Stimulated activated CD4-positive, alpha-beta T cell treated with anti-CD3 and anti-CD28 coated beads, Interleukin-12 subunit alpha, Interleukin-12 subunit beta, amount 100 ng/mL, for 24 hours (primary cell): ENCODE measurements at places on chromosomes 12 and 14.
A peak's percentile ranks its signal among the peaks of the same experiment; 100 is the strongest.

DNA sequence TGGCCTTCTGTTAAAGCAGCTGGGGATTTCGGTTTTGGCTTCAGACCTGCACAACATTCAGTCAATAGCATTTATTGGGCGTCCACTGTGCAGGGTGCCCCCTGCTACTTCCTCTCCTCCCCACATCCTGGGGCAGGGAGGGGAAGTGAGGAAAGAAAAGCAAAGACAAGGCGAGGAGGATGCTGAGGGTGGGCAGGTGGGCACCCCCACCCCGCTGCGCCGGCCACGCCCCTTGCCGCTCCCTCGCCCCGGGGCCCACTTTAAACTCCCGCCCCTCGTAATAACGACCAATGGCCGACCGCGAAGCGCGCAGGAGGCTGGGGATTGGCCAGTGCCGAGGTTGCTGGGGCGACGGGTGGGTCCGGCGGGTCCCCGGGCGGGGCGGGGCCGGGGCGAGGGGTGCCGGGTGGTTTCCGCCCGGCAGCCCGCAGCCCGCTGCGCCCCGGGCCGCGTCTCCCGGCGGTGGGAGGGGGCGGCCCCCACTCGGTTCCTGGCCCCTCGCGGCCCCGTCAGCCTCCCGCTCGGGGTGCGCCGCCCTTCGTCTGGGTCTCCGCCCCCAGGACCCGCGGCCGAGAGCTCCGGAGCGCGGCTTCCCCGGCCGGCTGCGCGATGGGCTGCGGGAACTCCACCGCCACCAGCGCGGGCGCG is at the start of gene C12orf75:
Gene C12orf75, plus strand, starts transcription at position 409 of the 648 bp plus-strand sequence. Its CDS starts 201 bp downstream, at position 610.
- DNase-seq, result peak; percentile 80

DNA sequence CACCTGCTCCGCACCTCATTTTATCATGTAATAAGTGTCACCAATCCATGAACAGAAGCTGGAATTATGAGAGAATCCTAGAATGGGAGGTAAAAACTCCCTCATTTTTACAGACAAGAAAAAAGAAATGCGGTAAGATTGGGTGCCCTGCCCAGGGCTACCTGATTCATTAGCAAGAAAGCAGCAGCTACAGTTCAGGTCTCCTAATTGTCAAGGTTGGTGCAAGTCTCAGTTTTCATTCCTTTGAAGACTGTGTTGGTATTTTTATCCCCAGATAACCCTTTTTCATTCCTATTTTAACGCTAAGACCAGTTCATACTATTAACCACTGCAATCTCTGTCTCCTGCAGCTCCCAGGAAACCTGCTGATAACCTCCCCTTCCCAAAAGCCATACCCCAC is 6.9 kb downstream of the DUSP6 start:
- no peak for DNase-seq

- no peak for DNase-seq
Measured at GRCh38 chr14:71240866-71241520, 333.7 kb downstream of the PCNX1 start.

- no peak for DNase-seq
Measured at GRCh38 chr14:86373886-86374285, 843.9 kb downstream of the FLRT2 start.

GRCh38 chr14:96233661-96234060 is 22.3 kb upstream of the BDKRB1 start:
- DNase-seq, result no peak

DNA sequence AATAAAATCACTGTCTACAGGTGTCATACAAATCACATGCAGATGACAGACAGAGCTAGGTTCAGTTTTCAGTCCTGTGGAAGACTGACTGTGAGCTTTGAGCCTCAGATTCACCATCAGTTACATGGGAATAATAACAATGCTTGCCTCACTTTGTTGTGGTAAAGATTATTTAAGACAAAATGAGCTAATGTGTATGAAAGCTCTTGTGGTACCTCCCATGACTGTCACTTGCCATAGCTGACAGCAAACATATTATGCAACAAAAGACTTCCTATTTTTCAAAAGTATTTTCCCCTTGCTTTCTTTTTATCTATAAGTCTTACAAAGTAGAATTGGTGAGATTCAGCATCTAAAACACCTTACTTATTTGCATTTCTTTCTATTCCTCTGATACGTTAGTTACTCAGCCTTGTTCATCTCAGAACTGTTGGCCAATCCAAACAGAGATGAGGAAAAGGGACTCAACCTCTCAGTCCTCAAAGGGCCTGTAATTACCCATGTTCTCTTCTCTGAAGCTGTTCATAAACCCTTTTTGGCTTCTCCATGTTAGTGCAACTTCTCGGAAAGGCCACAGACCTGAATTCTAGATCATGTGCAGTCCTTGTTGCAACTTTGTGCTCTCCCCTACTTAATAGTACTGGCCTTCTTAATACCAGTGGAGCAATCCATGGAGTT is 8.8 kb upstream of the DDHD1 start:
- no peak for DNase-seq

DNA sequence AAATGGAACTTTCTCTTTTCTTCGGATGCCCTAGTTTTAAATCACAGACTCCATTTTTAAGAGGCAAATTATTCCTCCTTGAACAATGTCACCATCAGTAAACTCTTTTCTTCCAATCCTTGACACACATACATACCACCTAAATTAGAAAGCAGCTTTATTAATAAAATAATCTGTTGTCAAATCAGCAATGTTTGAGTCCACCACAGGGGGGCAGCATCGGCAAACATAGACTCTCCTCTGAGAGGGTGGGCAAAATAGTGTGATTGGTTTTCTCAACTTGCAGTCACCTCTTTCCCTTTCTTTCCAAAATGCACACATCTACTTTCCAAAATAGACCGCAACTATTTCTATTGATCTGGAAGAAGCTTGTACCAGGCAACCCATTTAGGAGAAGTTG is 438.4 kb upstream of the OR4E1 start:
- DNase-seq, result no peak
